Naive thymus-derived CD4-positive, alpha-beta T cell (primary cell): ENCODE measurements at places on chromosomes 5 and 9.

DNA sequence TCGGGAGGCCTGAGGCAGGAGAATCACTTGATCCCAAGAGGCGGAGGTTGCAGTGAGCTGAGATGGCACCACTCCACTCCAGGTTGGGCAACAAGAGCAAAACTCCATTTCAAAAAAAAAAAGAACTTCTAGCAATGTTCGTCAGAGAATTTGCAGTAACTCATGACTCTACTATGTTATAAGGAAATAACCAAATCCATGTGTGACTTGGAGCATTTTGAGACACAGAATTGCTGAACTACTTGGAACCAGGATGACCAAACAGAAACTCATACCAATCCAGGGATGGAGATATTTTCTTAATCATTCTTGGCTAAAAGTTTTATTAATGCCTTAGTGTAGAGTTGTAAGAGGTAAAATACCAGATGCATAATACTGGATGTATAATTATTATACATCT is 99.9 kb upstream of the BNC2 start:
- DNase-seq = no peak

DNA sequence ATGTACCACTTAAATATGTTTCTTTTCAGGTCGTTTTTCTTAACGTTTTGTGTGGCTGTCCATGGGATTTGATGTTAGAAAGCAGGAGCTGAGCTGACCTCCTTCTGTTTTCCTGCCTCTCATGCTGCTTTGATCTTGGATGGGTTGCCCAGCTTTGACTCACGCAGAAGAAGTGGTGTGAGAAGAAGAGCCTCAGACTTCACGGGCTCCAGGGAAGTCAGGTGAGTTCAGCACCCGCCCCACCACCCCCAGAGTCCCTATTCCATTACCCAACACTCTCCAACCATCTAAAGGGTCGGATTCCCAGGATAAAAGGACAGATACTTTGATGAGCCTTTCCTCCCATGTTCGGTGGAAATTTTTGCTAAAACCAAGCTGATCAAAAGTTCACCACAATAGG is 373.4 kb downstream of the IRX2 start:
- no peak for DNase-seq

GRCh38 chr5:107615299-107615817 is 55.4 kb downstream of the EFNA5 start:
- no peak for DNase-seq

GRCh38 chr9:98312365-98312764 is 56.9 kb upstream of the TBC1D2 start:
- DNase-seq = no peak

- no peak for DNase-seq
These were observed 43.6 kb downstream of the GNAQ start for GRCh38 chr9:77987880-77988525.

DNA sequence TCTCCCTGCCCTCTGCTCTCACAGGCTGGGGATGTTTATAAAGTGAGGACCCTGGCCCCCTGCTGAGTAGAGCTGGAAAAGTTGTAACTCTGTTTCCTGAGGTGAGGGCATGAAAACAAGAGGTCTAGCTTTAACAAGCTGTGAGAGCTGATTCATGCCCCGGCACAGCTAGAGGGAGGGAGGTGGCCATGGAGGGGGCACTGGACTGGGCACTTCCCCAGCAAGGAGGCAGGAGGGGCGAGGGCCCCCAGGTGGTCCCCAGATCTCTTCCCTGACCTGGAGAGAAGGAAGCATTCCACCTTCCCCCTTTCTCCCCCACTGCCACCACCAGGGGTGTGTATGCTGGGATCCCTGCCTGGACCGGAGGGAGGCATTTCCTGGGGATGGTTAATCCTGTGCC is at the start of gene MSMP:
MSMP (minus strand) TSS at position 13 of the 400 bp plus-strand sequence. CDS start 147 bp downstream, outside the sequence.
- DNase-seq = no peak

DNA sequence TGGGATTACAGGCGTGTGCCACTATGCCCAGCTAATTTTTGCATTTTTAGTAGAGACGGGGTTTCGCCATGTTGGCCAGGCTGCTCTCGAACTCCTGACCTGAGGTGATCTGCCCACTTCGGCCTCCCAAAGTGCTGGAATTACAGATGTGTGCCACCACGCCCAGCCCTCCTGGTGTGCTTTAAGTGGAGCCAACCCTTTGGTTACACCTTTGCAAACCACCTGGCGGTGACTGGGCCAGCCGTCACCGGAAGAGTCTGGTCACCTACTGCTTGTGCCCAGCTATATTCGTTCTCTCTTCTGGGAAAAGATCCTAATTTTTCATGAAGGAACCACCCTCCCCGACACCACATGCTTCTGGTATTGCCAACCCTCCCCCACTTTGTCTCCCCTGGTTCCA is 35.9 kb downstream of the COL23A1 start:
- no peak for DNase-seq

DNA sequence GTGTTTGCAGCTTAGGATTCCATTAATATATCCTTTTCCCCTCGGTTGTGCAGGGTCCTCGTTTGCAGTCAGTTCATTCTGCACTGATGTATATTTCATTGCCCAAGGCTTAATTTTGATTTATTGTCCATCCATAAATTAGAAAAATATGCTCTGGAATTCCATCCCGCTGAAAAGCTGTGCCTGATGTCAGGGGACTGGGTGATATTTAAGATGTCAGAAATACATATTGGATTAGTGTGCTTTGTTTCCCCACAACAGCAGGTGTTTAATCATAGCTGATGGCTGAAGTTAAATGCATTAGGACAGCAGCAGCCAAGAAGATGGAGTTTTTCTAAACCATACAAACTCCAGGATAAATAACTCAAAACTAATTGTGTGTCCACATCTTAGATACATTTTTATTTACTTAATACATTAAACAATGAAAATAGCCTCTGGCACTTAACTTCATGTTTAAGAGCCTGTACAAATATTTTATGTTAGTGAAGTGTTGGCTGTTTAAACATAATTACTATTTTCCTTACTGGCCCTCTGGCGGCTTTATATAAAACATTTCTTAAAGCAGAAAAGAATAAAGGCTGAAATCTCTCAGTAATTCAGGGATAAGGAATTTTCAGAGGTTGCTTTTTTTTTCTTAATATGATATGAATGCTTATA is 170.4 kb upstream of the TBCA start:
- no peak for DNase-seq

DNA sequence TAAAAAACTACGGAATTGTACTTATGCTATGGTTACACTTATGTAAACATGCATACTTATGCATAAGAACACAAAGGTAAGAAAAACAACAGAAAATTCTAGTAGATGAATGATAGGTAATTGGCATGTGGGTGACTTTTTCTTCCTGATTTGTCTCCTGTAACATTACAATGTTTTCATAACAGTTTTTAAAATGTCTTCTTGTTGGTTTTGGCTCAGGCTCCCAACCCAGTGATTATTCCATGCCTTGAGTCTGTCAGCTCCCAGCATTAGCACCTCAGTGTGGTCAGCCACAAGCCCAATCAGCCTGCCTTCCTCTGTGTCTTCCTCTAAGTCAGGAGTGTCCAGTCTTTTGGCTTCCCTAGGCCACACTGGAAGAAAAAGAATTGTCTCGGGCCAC is 7.9 kb upstream of the FOXE1 start:
- no peak for DNase-seq
